Spinal cord (tissue), 10 donors: ENCODE measurements at places on chromosomes 16 and 17.

DNA sequence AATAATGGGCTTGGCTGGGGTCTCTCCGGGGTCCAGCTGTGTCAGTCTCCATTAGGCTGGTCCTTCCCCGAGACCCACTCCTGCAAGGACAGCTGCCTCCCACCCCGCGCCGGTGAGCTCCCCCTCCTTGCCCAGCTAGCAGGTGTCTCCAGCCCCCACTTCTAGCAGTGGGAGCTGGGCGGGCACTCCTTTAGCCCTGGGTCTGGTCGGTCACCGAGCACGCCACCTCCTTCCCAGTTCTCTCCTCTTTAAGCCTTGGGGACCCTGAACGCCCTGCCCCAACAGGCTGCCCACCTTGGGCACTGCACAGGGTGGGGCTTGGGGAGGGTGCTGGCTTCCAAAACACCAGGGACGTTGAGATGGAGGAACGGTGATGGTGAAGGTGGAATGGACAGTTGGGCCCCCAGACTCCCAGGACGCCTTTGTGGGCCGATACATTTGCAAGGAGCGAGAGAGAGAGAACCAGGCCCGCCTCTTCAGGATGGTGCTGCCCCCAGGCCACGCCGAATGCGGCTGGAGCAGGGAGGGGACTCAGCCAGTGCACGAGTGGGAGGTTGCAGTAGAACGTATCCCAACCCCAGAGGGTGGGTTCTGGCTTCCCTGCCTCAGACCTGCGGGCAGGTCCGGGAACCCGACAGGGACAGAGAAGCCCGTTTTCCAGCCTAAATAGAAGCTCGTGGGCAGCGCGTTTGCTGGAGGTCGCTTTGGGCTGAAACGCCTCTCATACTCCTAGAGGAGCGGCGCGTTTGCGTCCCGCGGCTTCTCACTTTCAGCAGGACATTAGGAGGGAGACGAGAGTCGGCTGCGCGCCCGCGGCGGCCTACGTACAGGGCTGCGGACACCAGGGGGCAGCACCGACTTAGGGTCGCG lies 10.7 kb downstream of the TBX2 start:
- H3K4me1 ChIP-seq, result peaks cover 66% of the 10 kb centered on the region
- DNase-seq, result no peak
- H3K4me3 ChIP-seq, result peak overlapping the region; percentile 40
- H3K27ac ChIP-seq, result peak overlapping the region; percentile 86

DNA sequence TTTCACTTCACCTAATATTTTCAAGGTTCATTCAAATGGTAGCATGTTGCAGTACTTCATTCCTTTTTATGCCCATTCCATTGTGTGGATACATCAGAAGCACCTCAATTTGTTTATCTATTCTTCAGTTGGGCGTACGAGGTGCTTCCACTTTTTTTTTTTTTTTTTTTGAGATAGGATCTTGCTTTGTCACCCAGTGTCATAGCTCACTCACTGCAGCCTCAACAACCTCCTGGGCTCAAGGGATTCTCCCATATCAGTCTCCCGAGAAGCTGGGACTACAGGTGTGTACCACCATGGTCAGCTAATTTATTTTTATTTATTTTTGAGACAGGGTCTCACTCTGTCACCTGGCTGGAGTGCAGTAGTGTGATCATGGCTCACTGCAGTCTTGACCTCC lies 22.5 kb upstream of the SPNS3 start:
- H3K4me3 ChIP-seq, result no peak overlapping the region
- H3K4me1 ChIP-seq, result peaks cover 4% of the 10 kb centered on the region
- H3K36me3 ChIP-seq, result no peaks in the 10 kb centered on the region
- H3K27ac ChIP-seq, result no peak overlapping the region
- DNase-seq, result no peak
- no peaks in the 10 kb centered on the region for H3K27me3 ChIP-seq

DNA sequence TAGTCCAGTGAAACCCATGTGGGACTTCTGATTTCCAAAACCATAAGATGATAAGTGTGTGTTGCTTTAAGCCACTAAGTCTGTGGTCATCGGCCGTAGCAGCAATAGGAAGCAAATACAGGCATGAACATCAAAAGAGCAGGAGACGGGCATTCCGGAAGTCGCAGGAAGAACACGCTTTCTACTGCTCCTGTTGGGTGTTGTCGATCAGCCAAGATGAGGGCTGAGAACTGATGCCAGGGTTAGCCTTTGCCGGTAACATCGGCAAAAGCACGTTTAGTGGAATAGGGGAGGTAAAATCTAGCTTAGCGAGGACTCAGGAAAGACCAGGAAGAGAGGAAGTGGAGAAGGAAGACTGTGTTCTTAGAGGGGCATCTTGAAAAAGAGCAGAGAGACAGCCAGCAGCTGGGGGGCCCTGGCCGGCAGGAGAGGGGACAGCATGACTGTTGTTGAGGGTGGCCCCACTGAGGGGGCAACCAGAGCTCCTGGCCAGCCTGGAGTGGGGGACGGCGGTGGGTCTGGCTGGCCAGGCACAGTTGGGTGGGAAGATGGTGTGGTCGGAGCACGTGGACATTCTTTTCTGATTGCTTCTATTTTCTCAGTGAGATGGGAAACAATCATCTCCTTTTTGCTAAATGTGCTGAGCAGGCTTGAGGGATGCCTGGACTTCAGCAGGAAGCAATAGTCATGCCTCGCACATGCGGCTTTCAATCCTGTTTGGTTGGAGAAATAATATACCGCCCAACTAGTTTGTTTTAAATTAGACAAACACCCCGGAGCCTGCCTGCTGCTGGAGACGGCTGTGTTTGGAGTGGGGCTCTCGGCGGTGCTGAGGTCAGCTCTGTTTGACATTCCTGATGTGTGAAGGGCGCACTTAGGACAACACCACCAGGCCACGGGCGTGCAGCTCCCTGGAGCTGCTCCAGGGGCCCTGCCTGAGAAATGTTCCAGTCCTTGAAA lies 109.9 kb downstream of the METRNL start:
- peak; percentile 76 for DNase-seq
- no peaks in the 10 kb centered on the region for H3K36me3 ChIP-seq

- no peaks in the 10 kb centered on the region for H3K36me3 ChIP-seq
- DNase-seq, result no peak
- H3K27me3 ChIP-seq, result peaks cover 10% of the 10 kb centered on the region
- H3K4me3 ChIP-seq, result no peak overlapping the region
- no peaks in the 10 kb centered on the region for H3K4me1 ChIP-seq
- H3K27ac ChIP-seq, result no peak overlapping the region
Measured at GRCh38 chr16:86833136-86833535, 254.8 kb downstream of the FOXL1 start.

- no peaks in the 10 kb centered on the region for H3K27me3 ChIP-seq
- H3K4me3 ChIP-seq, result no peak overlapping the region
- DNase-seq, result no peak
- no peak overlapping the region for H3K27ac ChIP-seq
- H3K36me3 ChIP-seq, result no peaks in the 10 kb centered on the region
Measured at GRCh38 chr16:14400285-14400977, 229.6 kb downstream of the PARN start.
